ENCODE measurements at places on chromosomes 13 and 19. TPM values are rescaled to one million over a fixed set of nuclear protein-coding genes. Genes with fewer than 3 reads are reported as not detected.

The EHD2 gene
- total RNA-seq, result 157 TPM

The GGACT gene
- total RNA-seq, result 3.2 TPM

The PRX gene
- total RNA-seq, result 1.3 TPM

The LPAR2 gene
- total RNA-seq, result 4.9 TPM

The ZNF416 gene
- 4.8 TPM for total RNA-seq

The BRSK1 gene
- 2.9 TPM for total RNA-seq

The MEF2B gene
- 0.44 TPM for total RNA-seq

The WDR87 gene
- not detected for total RNA-seq

The ONECUT3 gene
- total RNA-seq, result not detected

The CGB8 gene
- 1.9 TPM for total RNA-seq

The NFIX gene
- total RNA-seq, result 3.4 TPM

The GCDH gene
- 8.2 TPM for total RNA-seq

The DACT3 gene
- 0.22 TPM for total RNA-seq

The FPR3 gene
- total RNA-seq, result not detected

The SPRYD7 gene
- total RNA-seq, result 9.3 TPM

The TNFAIP8L1 gene
- total RNA-seq, result 2.9 TPM

The CGB3 gene
- total RNA-seq, result 0.38 TPM

The HCN2 gene
- 38.9 TPM for total RNA-seq

The DIRAS1 gene
- 3.7 TPM for total RNA-seq

The HSD11B1L gene
- total RNA-seq, result 4.5 TPM

The TEX101 gene
- not detected for total RNA-seq

The KLK4 gene
- not detected for total RNA-seq

The ZNF577 gene
- not detected for total RNA-seq

The ENOX1 gene
- total RNA-seq, result 1.6 TPM

The PALM gene
- 18.2 TPM for total RNA-seq

The TMPRSS9 gene
- 0.03 TPM for total RNA-seq

The ZNF610 gene
- total RNA-seq, result not detected

The COL5A3 gene
- 3.2 TPM for total RNA-seq
